Naive thymus-derived CD4-positive, alpha-beta T cell (primary cell): ENCODE measurements at places on chromosomes 4 and X.
A peak's percentile ranks its signal among the peaks of the same experiment; 100 is the strongest.

DNA sequence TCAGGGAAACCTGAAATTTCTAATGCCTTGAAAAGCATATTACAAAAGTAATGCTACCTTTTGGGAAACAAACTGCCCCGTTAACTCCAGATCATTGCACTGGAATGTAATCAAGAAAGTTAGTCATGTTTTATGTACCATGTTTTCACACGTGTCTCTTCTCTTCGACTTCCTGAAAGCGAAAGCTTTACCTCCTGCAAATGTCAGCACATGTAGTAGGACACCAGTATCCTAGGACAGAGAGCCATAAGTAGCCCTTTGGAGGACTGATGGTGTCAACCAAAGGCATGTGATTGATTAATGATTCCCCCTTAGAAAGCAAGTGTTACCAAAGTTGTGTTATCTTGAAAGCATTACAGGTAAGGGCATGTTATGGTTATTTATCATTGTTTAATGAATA, 8.8 kb upstream of the MND1 start:
- no peak overlapping the region for H3K27ac ChIP-seq
- no peak overlapping the region for H3K4me3 ChIP-seq
- H3K36me3 ChIP-seq: no peaks in the 10 kb centered on the region
- H3K27me3 ChIP-seq: no peaks in the 10 kb centered on the region

DNA sequence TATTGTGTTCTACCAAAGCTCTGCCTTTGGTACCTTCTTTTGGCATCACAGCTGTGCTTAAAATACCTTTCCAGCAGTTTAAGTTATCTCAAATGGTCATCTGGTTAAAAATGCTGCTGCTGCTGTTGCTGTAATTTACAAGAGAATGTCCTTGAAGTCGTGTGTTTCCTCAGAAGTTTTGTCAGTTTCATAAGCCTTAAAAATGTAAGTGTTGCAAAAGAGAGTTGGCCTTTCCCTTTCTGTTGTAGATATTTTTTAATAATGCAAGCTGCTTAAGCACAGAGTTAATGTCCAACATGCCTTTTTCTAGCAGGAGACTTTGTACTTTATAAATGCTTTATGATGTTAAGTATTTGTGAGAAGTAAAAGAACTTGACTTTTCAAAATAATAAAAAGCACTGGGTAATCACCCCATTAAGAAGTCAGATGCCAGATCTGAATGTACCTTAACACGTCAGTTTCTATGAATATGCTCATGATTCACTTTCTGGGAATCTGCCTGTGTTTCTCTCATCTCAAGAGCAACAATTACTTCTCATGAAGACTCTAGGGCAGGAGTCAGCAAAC, 35.3 kb upstream of the TENM3 start:
- no peaks in the 10 kb centered on the region for H3K36me3 ChIP-seq
- H3K4me3 ChIP-seq: no peak overlapping the region

GRCh38 chrX:77493677-77494553, 46.7 kb downstream of the FGF16 start:
- H3K4me1 ChIP-seq: no peaks in the 10 kb centered on the region
- H3K36me3 ChIP-seq: no peaks in the 10 kb centered on the region
- no peak for DNase-seq
- no peak overlapping the region for H3K27ac ChIP-seq
- no peak overlapping the region for H3K4me3 ChIP-seq

GRCh38 chr4:146522869-146523205, 1.1 kb upstream of the SLC10A7 start:
- H3K4me3 ChIP-seq: peak overlapping the region; percentile 95
- H3K4me1 ChIP-seq: peaks cover 13% of the 10 kb centered on the region
- H3K27me3 ChIP-seq: no peaks in the 10 kb centered on the region
- peak overlapping the region; percentile 85 for H3K27ac ChIP-seq
- H3K36me3 ChIP-seq: no peaks in the 10 kb centered on the region

DNA sequence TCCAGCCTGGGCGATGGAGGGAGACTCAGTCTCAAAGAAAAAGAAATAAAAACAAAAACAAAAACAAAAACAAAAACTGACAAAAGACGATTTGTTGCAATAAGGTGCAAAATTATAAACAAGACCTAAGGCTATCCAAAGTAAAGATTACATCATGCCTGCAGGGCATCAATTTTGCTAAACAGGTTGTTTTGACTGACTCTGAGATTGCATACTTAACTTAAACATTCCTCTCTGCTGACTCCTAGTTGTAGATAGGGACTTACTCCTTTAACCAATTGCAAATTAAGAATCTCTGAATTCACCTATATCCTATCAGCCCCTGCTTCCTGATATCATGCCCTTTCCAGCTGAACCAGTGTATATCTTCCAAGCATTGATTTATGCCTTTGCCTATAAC, 2687.3 kb downstream of the PCDH7 start:
- H3K4me1 ChIP-seq: no peaks in the 10 kb centered on the region
- no peak for DNase-seq
- H3K27ac ChIP-seq: no peak overlapping the region
- no peaks in the 10 kb centered on the region for H3K36me3 ChIP-seq
- H3K27me3 ChIP-seq: no peaks in the 10 kb centered on the region

DNA sequence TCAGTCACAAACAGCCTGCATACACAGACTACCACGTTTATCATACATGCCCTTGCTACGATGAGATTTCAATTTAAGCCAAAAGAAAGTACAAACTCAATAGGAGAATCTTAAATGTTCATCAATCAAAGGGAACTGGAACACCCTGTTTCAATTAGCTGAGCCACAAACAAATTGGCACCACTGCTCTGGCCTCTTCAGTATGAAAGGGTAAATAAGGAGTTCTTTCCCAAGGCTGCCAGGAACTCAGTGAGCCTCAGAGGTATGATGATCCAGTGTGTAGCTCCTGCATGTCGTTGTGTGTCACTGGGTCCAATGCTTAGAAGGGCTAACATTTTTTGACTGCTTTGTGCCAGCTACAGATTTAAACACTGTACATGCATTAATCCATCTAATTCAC, 5.4 kb downstream of the RNF150 start:
- H3K27me3 ChIP-seq: no peaks in the 10 kb centered on the region
- DNase-seq: no peak
- H3K4me3 ChIP-seq: no peak overlapping the region
- H3K36me3 ChIP-seq: no peaks in the 10 kb centered on the region
